Effector memory CD8-positive, alpha-beta T cell (primary cell): ENCODE measurements at places on chromosomes 6 and 20.

GRCh38 chr6:133805876-133806275 lies 83.0 kb upstream of the TCF21 start:
- DNase-seq, result no peak

- DNase-seq, result peak; percentile 52
Measured at GRCh38 chr6:112029045-112029822, 24.7 kb upstream of the CCN6 start.

DNA sequence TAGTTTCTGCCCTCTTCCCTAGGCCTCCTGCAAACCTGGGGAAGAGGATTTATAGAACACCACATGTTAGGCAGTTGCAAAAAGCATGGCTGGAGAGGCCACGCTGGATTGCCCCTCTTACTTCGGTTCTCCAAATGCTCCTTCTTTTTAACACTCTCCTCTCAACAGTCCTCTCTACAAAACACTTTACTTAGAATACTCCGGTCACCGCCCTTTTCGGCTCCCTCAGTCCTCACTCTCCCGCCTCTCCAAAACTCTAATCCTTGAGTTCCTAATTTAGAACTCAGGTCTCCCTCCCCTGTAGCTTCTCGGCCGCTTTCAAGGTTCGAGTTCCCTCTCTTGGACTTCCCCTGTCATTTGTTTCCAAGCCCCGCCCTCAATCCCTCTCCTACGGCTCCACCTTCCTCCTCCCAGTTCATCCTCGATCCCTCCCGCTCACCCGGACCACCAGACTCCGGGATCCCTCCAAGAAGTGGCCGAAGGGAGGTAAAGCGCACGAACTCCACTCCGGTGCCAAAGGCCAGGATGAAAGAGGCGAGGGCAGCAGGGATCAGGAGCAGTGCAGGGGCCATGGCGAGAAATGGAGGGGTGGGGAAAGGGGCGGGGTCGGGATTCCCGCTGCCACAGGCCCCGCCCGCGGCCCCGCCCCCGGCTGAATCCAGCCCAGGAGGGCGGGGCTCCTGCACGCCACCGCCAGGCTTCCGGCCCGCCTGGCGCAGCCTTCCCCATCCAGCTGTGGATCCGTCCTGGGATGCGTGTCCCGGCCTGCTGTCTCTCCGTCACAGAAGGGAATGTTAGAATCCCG lies at the start of gene NRM:
Gene NRM, minus strand, starts transcription at position 582 of the 805 bp plus-strand sequence. Its CDS starts 10 bp downstream, at position 572.
- DNase-seq, result peak; percentile 36

- no peak for DNase-seq
Measured at GRCh38 chr6:168372889-168373288, 53.3 kb upstream of the DACT2 start.

GRCh38 chr6:134979142-134979541 lies 29.2 kb upstream of the ALDH8A1 start:
- no peak for DNase-seq
